SJCRH30 (cell line): ENCODE measurements at places on chromosomes 11 and 22. TPM values are rescaled to one million over a fixed set of nuclear protein-coding genes. Genes with fewer than 3 reads are reported as not detected.

GRCh38 chr11:223026-223789 is 12.9 kb downstream of the SIRT3 start:
- H3K36me3 ChIP-seq: no peaks in the 10 kb centered on the region
- no peak for DNase-seq
- H3K4me1 ChIP-seq: no peaks in the 10 kb centered on the region
- H3K4me3 ChIP-seq: no peak overlapping the region
- H3K27ac ChIP-seq: no peak overlapping the region

GRCh38 chr11:100619484-100619883 is 67.6 kb upstream of the ARHGAP42 start:
- H3K4me3 ChIP-seq: no peak overlapping the region
- H3K36me3 ChIP-seq: no peaks in the 10 kb centered on the region
- H3K4me1 ChIP-seq: no peaks in the 10 kb centered on the region
- DNase-seq: no peak
- no peaks in the 10 kb centered on the region for H3K27me3 ChIP-seq

DNA sequence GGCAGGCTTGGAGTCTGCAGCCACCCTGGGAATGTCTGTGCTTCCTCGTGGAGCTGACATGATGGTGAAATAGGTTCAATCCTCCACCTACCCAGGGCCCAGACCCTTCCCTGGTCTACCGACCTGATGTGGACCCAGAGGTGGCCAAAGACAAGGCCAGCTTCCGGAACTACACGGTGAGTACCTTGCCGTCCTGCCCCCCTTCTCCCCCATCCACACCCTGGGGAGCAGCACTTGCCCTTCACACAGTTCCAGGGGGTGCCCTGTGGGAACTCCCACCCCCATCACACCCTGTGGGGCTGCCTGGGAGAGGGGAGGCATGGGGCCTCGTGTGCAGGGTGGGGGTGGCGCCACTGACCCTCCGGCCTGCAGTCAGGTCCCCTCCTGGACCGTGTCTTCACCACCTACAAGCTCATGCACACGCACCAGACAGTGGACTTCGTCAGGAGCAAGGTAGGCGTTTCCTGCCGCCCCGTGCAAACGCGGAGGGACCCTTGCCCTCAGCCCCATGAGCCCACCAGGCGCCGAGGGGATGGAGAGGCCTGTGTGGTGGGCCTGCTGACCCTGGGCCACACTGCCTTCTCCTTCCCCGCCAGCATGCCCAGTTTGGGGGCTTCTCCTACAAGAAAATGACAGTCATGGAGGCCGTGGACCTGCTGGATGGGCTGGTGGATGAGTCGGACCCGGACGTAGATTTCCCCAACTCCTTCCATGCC is 789 bp downstream of the MIOX start:
- no peak for DNase-seq
- H3K4me3 ChIP-seq: no peak overlapping the region
- H3K4me1 ChIP-seq: no peaks in the 10 kb centered on the region
- H3K27ac ChIP-seq: no peak overlapping the region

LRP5 gene
- 45.5 and 46.5 TPM in 2 replicates for total RNA-seq

PRODH gene
- 0.13 and 0.18 TPM in 2 replicates for total RNA-seq

SOX6 gene
- total RNA-seq: 4.9 and 7.9 TPM in 2 replicates

- no peak overlapping the region for H3K27ac ChIP-seq
- no peaks in the 10 kb centered on the region for H3K27me3 ChIP-seq
- DNase-seq: no peak
- no peaks in the 10 kb centered on the region for H3K36me3 ChIP-seq
- H3K4me3 ChIP-seq: no peak overlapping the region
Measured at GRCh38 chr11:133864756-133865155, 19.4 kb upstream of the SPATA19 start.

DNA sequence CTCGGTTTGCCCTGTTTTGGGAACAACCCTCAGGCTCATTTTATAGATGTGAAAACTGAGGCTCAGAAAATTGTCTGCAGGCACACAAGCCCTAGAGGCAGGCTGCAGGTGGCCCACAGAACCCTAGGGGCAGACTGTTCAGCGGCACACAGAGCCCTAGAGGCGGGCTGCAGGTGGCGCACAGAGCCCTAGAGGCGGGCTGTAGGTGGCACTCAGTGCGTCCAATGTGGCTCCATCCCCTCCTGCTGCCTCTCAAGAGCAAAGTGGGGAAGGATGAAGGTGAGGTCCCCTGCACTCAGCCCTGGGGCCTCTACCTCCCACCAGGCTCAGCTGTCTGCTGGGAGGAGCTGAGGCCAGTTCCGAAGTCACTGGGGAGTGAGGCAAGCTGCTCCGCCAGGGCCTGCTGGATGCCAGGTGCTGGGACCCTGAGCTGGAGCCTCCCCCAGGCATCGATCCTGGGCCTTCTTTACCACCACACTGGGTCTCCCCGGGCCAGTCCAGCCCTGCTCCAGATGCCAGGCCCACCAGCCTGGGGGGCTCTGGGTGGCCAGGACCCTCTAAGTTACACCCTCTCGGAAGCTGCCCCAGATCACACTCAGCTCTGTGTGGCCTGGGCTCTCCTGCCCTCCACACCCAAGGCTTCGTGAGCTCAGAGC is 2.3 kb downstream of the ACY3 start:
- H3K4me1 ChIP-seq: no peaks in the 10 kb centered on the region
- no peaks in the 10 kb centered on the region for H3K27me3 ChIP-seq
- no peak for DNase-seq
- no peak overlapping the region for H3K27ac ChIP-seq
- no peak overlapping the region for H3K4me3 ChIP-seq

- H3K4me1 ChIP-seq: no peaks in the 10 kb centered on the region
- DNase-seq: no peak
- H3K27ac ChIP-seq: no peak overlapping the region
Measured at GRCh38 chr11:83502041-83502440, 215.9 kb upstream of the CCDC90B start.

- no peak overlapping the region for H3K4me3 ChIP-seq
- no peaks in the 10 kb centered on the region for H3K27me3 ChIP-seq
- no peak overlapping the region for H3K27ac ChIP-seq
- DNase-seq: peak; percentile 30
Measured at GRCh38 chr11:87020764-87021365, 16.9 kb upstream of the TMEM135 start.

DNA sequence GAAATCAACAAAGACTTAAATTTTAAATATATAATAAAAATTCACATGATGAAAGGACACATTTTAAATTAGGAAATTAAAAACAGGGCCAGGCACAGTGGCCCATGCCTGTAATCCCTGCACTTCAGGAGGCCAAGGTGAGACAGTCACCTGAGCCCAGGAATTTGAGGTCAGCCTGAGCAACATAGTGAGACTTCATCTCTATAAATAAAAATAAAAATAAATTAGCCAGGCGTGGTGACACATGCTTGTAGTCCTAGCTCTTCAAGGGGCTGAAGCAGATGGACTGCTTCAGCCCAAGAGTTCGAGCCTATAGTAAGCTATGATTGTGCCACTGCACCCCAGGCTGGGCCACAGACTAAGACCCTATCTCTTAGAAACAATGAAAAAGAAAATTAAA is 29.3 kb downstream of the RRAS2 start:
- H3K27ac ChIP-seq: no peak overlapping the region
- H3K36me3 ChIP-seq: no peaks in the 10 kb centered on the region; the same call in 1 of the 2 replicates
- H3K4me1 ChIP-seq: 0 out of 2 replicates have a peak, but pooled peaks cover 2% of the 10 kb centered on the region
- DNase-seq: no peak
- H3K27me3 ChIP-seq: no peaks in the 10 kb centered on the region

DNA sequence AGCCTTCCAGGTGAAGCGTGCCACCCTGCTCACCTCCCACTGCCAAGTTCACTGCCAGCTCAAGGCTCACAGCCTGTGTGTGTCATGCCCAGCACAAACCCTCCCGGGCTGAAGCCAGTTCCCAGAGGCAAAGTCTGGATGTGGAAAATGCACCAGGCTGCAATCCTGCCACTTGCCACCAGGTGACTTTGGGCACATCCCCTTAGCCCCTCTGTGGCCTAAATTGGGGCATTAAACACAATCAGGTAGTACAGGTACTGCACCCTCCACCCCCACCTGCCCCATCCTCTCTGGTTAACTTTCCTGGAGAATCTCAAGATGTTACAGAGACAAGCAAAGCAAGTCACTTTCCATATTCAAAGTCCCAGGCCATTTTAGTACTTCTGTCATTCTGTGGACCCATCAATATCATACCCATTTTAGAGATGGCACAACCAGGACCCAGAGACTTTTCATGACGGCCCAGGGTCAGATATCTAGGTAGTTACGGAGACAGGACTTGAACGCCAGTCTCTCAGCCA is 1.8 kb upstream of the RASD2 start:
- H3K4me3 ChIP-seq: no peak overlapping the region
- peaks cover 27% of the 10 kb centered on the region for H3K27me3 ChIP-seq
- no peak for DNase-seq

DNA sequence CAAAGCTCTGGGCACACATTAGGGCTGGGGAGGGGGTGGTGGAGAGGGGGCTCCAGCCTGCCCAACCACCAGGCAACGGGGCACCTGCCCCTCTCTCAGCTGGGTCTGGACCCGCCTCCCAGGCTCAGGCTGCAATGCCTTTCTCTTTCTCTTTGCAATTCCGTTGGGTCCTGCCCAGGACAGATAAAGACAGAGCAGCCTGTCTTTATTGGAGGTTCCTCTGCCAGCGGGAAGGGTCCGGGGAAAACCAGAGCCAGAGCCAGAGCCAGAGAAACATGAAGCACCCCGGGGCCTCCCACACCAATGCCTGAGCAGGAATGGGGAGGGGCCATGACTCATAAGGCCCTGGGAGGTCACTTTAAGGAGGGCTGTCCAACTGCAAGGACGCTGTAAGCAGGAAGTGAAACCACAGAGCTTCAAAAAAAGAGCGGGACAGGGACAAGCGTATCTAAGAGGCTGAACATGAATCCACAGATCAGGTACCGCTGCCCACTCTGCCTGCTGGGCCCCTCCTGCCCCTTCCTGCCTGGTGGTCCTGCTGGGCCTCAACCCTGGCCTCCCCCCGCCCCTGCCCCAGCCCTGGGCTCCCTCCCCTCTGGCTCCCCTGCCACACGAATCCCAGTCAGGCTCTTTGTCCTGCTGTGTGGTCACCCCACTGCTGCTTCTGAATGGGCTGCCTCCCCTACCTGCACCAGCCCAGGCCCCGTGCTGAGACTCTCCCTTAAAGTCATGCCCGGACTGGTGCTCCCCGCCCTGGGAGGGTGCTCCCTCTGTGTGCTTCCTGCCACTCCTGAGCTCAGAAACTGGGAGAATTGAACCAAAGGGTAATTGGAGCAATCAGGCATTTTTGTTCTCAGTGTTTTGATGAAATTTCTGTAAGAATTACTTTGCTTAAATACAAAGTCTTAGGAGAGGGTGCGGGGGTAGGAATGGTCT is at the start of gene APOBEC3B:
TSS of gene APOBEC3B (plus strand) at position 356 of the 936 bp plus-strand sequence. CDS start at position 463, 107 bp downstream.
- peak; percentile 89 for DNase-seq
- peak within 1 kb of the TSS; percentile 54 for H3K4me3 ChIP-seq

DNA sequence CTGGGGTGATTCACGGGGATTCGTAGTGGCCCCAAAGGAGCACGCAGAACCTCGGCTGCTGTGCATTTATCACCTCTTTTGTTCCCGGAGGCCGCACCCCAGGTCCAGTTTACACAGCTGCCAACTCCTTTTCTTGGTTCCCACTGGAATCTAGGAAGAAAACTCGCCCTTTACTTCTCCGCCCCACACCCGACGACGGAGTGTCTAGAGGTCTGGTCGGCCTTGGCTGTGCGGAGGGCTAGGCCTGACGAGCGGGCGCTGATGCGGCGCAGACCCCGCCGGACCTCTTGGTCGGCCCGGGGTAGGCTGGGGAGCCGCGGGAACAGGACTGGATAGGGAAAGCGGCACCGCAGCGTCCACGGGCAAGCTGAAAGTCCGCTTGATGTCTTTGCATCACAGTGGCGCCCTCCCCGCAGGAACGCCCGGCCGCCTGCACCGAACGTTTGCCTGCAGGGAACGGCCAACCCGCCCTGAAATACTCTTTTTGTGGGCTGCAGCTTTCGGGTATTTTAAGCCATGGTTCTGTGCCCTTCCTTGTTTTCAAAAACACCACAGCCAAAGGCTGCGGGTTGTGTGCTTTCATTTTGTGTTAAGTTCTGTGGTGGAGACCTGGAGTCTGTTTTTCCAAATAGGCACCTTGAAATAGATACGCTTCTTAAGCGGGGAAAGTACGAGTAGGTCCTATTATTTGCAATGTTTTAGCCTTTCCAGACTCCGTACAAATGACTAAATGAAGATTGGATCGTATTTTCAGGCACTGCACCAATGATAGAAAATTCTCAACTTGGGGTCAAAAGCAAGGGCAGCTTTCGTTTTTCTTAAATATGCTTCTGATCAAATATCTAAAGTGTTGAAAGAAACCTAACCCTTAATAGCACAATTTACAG is 829 bp upstream of the ZBED5 start:
- peak overlapping the region; percentile 68 for H3K4me3 ChIP-seq
- 0 out of 2 replicates have a peak, but pooled peaks cover 4% of the 10 kb centered on the region for H3K4me1 ChIP-seq
- peak overlapping the region; percentile 79 for H3K27ac ChIP-seq
- DNase-seq: no peak
- H3K36me3 ChIP-seq: peaks cover 23% of the 10 kb centered on the region

GRCh38 chr11:17792161-17792560 is 57.6 kb downstream of the KCNC1 start:
- H3K36me3 ChIP-seq: no peaks in the 10 kb centered on the region
- H3K4me3 ChIP-seq: no peak overlapping the region
- no peaks in the 10 kb centered on the region for H3K27me3 ChIP-seq
- H3K27ac ChIP-seq: no peak overlapping the region

MAPK1 gene
- 97.9 and 98.8 TPM in 2 replicates for total RNA-seq

GRCh38 chr11:130945896-130946295 is 29.6 kb upstream of the SNX19 start:
- no peaks in the 10 kb centered on the region for H3K4me1 ChIP-seq
- H3K27ac ChIP-seq: no peak overlapping the region
- H3K36me3 ChIP-seq: no peaks in the 10 kb centered on the region

DNA sequence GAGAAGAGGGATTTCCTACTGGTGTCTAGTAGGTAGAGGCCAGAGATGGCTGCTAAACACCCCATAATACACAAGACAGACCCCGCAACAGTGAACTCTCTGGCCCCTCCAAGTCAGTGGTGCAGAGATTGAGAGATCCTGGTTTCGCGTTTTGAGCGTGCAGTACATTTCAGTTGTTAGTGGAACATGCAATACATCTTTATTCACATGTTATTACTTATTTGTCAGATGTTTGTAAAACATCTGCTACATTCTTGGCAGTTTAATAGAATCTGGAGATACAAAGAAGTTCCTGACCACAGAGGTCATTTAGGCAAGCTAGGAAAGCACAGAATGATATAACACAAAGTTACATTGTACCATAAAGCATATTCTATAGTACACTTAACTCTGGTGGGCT is 41.5 kb downstream of the ST3GAL4 start:
- DNase-seq: no peak
- no peaks in the 10 kb centered on the region for H3K36me3 ChIP-seq
- H3K4me3 ChIP-seq: no peak overlapping the region
- no peak overlapping the region for H3K27ac ChIP-seq

GRCh38 chr11:90434858-90435257 is 212.0 kb upstream of the CHORDC1 start:
- H3K4me1 ChIP-seq: no peaks in the 10 kb centered on the region
- no peak overlapping the region for H3K27ac ChIP-seq
- no peaks in the 10 kb centered on the region for H3K27me3 ChIP-seq
- DNase-seq: peak; percentile 43
- H3K4me3 ChIP-seq: no peak overlapping the region
- H3K36me3 ChIP-seq: no peaks in the 10 kb centered on the region

GRCh38 chr11:66624450-66624849 is 8.0 kb downstream of the RBM14 start:
- DNase-seq: no peak
- H3K4me3 ChIP-seq: no peak overlapping the region
- H3K4me1 ChIP-seq: no peaks in the 10 kb centered on the region
- no peaks in the 10 kb centered on the region for H3K27me3 ChIP-seq
